Activated T-helper 1 cell treated with Interleukin-2 at 50 U/mL for 16 hours (primary cell): ENCODE measurements at places on chromosomes 1 and 21.

DNA sequence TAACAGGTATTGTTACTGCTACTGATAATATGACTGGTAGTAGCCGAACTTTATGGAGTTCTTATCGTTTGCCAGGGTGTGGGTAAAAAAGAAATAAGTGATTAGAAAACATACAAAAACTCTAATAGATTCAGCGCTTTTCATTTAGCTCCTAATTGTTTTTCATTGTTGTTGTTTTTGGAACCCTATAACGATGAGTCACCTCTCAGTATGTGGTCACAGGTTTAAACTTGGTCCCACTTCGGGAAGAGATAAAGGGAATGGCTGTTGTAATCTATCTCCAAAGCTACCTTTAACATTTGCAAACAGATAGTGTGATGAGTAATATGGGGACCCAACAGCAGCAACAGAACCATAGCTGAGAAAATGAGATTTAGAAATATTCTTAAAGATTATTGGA is 62.7 kb upstream of the BCL10 start:
- DNase-seq = no peak

- DNase-seq = no peak
These were observed 182.3 kb downstream of the BARHL2 start for GRCh38 chr1:90534663-90535295.

GRCh38 chr1:104987210-104987609 is 1237.5 kb downstream of the AMY1C start:
- DNase-seq = no peak

DNA sequence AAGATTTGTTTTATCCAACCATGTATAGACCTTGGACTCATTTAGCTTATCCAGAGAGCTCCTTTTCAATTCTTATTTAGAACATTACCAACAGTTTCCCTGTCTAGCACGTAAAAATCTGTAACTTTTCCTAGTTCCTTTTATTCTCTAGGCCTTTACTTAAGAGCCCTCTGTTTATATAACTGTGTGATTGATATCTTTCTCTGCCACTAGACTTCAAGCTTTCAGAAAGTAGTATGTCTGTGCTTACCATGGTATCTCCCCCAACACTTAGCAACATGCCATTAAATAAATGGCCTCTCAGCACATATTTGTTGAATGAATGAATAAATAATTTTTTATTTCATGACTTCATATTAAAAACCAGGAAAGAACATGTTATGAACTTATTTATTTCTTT is 209.4 kb downstream of the PTPRC start:
- no peak for DNase-seq

DNA sequence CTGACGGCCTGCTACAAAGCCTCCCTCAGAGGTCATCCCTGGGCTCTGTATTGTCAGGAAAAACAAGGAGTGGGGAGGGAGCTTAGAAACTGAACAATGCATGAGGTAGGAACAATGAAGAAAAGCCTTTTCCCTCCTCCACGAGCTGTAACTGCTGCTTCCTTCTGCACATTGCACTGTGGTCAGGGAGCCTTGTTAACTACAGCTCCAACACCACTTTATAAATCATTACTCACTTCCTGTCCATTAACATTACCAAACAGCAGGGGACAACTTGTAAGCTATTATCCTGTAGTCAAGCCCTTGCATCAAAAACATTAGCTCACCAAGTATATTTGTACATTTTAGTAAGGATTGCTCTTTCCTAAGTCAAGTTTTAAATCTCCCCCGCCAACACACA is 336.0 kb upstream of the NR5A2 start:
- DNase-seq = no peak
